Activated T-cell treated with anti-CD3 and anti-CD28 coated beads, Interleukin-2, amount 50 U/mL, for 72 hours (primary cell): ENCODE measurements at places on chromosomes 3 and 15. TPM values are rescaled to one million over a fixed set of nuclear protein-coding genes. Genes with fewer than 3 reads are reported as not detected.

GRCh38 chr3:69339760-69340159 lies 46.1 kb downstream of the FRMD4B start:
- DNase-seq: no peak

- no peak for DNase-seq
Measured at GRCh38 chr15:41798607-41799487, 24.6 kb downstream of the MAPKBP1 start.

GRCh38 chr3:130626049-130626448 lies 109.1 kb downstream of the COL6A6 start:
- DNase-seq: no peak

- no peak for DNase-seq
Measured at GRCh38 chr3:181252631-181253030, 263.1 kb upstream of the DNAJC19 start.

The ANKUB1 gene
- not detected for total RNA-seq

The TGM5 gene
- not detected for total RNA-seq
